ENCODE measurements at places on chromosomes 12 and 14.
A peak's percentile ranks its signal among the peaks of the same experiment; 100 is the strongest.

GRCh38 chr12:64611341-64612284 lies 1.3 kb downstream of the RASSF3 start:
- DNase-seq = no peak

GRCh38 chr12:116325336-116325664 lies 47.8 kb upstream of the MED13L start:
- no peak for DNase-seq

- no peak for DNase-seq
These were observed 31.4 kb downstream of the VWF start for GRCh38 chr12:6092784-6093722.

- no peak for DNase-seq
These were observed 55.6 kb downstream of the KCTD10 start for GRCh38 chr12:109421355-109422087.

DNA sequence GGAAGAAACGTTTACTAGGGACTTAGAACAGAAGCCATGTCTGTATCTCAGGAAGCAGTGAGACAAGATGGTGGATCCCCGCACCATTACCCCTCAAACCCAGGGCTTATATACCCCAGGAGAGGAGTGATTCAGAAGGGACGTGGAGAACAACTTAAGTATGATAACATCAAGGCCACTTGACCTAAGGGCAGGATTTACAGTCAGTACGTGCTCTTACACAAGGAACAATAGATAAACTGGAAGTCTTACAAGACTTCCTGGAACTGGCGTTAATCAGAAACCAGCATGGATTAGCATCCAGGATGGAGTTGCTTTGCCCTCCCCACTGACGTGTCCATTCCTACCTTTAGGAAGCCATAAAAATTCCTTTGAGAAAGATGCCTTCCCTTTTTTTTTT lies 8.6 kb upstream of the ETFBKMT start:
- no peak for DNase-seq

GRCh38 chr12:53065975-53066931 lies 12.9 kb downstream of the SPRYD3 start:
- peak; percentile 99 for DNase-seq

GRCh38 chr14:103627073-103628025 lies 1.7 kb upstream of the KLC1 start:
- no peak for DNase-seq

DNA sequence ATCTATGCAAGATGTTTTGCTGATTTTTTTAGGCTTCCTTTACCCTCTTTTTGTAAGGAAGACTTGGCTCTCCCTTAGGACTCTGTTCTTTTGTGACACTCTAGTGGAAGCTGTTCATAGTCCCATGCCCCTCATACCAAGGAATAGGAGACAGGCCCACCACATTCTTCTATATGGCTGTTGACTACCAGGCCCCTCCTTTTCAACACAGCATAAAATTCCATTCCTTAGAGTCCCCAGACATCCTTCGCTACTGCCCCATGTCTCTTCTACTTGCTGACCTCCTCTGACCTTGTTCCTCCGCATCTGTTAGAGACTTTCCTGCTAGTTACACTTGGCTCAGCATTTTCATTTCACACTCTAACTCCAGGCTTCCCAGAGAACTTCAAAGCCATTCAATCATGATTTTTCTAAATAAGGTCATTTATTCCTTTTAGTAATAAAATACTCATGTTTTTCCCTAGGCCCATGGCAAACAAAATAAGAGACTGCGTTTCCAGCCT lies 9.7 kb downstream of the PIK3C2G start:
- no peak for DNase-seq

DNA sequence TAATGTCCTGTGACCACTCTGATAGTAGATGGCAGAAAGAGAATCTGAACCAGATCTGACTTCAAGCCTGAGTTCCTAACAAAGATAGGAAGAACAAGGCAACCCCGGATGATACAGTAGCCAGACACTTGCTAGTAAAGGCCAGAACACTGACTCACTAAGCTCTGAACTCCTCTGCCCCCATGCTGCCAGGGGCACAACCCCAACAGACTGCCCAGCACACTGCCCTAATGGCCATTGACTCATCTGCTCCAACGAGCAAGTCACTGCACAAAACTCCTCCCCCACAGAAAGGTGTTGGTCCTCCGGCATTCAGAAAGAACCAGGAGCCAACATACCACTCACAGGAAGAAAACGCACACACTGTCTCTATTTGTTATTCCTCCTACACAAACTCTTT lies 179.6 kb upstream of the NUDT4 start:
- no peak for DNase-seq

- DNase-seq = no peak
These were observed 6.7 kb upstream of the SLC6A15 start for GRCh38 chr12:84919271-84919670.

- DNase-seq = no peak
These were observed 6.1 kb downstream of the FAM186A start for GRCh38 chr12:50390316-50390741.

DNA sequence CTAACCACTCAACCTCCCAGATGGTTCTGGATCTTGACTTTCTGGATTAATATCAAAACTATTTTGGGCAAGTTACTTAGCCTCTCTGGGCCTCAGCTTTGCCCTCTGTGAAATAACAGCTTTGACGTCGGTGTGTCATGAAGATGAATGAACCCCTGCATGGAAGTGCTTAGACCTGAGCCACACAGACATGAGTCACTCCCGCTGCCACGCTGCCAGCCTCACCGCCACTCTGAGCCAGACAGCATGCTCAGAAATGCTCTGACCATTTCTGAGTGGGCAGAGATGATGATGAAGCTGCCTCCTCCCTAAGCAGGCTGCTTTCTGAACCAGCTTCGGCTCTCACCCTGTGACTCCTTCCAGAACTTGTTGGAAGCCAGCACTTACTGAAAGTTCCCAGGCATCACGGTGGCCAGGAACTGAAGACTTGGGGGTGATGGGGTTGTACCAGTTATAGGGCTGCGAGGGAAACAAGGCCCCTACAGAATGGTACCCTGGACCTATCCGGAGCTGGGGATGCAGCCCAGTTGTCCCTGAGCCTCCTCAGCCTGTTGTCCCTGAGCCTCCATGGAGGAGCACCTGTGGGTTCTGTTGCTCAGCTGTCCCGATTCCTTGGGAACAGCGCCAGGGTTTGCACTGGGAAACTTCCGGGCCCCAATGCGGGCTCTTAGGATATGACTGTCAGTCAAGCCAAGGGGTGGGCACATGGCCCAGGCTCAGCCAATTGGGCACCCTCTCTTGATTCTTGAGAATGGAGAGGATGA lies 2.0 kb upstream of the CCDC197 start:
- DNase-seq = no peak

DNA sequence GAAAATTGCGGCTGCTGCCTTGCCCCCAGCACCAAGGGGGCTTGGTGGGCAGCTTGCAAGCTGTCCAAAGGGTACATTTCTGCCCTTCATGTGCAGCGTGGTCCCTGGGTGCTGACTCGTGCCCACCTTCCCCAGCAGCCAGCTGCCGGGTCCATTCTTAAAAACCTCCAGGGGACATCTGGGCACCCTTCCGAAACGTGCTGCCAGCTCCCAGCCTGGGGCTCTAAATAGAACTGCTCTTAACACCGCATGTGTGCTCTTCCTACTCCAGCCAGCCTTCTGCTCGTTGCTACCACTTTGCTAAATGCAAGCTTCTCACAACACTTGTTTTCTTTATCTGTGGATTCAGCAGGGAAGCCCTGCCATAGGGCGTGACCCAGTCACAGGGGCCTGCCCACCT lies 66.0 kb downstream of the RIMBP2 start:
- no peak for DNase-seq

- no peak for DNase-seq
These were observed 120.1 kb downstream of the SMOC1 start for GRCh38 chr14:69999261-69999674.

GRCh38 chr12:51017452-51017851 lies 8.7 kb downstream of the SLC11A2 start:
- DNase-seq = no peak

- no peak for DNase-seq
These were observed 572.5 kb downstream of the DIO2 start for GRCh38 chr14:79638672-79639266.

DNA sequence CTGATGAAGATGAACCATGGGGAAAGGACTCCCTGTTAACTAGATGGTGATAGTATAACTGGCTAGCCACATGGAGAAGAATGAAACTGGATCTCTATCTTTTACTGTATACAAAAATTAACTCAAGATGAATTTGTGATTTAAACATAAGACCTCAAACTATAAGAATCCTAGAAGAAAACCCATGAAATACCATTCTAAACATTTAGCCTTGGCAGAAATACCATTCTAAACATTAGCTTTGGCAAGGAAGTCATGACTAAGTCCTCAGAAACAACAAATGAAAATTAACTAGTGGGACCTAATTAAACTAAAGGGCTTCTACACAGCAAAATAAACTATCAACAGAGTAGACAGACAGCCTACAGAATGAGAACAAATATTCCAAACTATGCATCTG lies 28.4 kb upstream of the NOVA1 start:
- no peak for DNase-seq

- DNase-seq = no peak
These were observed 12.1 kb upstream of the LRP6 start for GRCh38 chr12:12278899-12279298.

- no peak for DNase-seq
These were observed 37.0 kb downstream of the FIGNL2 start for GRCh38 chr12:51811203-51812202.

- no peak for DNase-seq
These were observed 2.0 kb upstream of the SETD1B start for GRCh38 chr12:121801595-121802484.

DNA sequence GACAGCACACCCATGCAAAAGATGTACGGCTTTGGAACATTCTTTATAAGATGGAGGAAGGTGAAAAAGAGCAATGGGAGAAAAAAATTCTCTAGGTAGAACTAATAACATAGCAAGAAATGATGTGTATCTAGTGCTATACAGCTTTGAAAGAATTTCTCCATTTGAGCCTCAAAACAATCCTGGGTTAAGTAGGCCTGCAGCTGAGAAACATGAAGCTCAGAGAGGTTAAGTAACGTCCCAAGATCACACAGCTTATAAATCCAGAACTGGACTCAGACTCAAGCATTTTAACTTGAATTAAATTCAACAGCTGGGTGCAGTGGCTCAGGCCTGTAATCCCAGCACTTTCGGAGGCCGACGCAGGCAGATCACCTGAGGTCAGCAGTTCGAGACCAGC lies 32.9 kb downstream of the TTC7B start:
- DNase-seq = no peak

GRCh38 chr14:44505588-44505987 lies 1.5 kb downstream of the FSCB start:
- DNase-seq = no peak

GRCh38 chr12:93759512-93760081 lies 82.4 kb downstream of the CRADD start:
- no peak for DNase-seq

GRCh38 chr12:50618864-50619609 lies 114.3 kb downstream of the DIP2B start:
- DNase-seq = no peak

DNA sequence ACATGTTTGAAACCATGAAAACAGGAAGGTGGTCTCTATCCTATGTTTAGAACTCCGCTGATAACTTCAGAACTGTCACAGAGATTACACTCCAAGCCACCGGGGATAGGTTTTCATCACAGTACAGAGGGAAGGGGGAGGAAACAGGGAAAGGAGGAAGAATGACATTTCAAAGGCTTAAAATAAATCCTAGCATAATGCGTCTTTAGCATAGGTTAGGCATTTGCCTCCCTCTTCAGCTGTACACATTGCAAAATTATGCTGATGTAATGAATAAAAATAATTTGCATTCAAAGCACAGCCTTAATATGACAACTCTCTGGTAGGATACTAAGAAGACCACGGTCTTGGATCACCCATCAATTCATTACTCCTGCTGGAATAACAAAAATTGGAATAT lies 54.3 kb upstream of the PYGL start:
- DNase-seq = no peak

GRCh38 chr12:95959107-95959506 lies 16.0 kb downstream of the AMDHD1 start:
- DNase-seq = no peak

- no peak for DNase-seq
These were observed 354.6 kb downstream of the NRXN3 start for GRCh38 chr14:78524766-78525165.

DNA sequence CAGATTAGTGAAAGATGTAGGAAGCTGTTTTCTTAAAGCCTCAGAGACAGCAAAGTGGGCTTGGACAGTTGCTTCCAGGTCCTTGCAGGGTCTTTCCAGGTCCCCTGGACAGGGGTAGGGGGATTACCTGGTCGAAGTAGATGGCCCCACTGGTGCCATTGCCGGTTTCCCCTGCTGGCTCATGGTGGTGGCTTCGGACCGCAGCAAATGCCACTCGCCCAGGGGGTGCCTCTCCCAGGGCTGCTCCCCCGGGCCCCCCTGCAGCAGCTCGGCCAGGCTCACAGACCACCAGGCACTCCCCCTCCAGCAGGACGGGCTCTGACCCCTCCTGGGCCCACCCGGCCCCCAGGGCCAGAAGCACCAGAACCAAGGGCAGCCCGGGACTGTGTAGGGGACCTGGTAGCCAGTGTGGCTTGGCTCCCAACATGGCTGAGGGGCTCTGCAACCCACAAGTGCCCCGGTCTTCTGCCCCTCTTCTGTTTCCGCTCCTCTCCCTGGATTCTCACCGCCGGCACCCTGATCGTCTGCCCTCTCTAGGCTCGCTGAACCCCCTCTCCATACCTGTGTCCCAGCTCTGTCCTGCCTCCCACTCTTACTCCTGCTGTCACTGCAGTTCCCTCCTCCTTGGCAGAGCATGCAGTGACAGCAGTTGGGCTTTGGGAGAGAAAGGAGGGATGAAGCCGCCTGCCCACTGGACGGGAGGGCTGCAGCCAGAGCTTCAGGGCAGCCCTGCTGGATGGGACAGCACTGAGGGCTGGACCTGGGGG lies 657 bp downstream of the CBLN3 start:
- DNase-seq = no peak

DNA sequence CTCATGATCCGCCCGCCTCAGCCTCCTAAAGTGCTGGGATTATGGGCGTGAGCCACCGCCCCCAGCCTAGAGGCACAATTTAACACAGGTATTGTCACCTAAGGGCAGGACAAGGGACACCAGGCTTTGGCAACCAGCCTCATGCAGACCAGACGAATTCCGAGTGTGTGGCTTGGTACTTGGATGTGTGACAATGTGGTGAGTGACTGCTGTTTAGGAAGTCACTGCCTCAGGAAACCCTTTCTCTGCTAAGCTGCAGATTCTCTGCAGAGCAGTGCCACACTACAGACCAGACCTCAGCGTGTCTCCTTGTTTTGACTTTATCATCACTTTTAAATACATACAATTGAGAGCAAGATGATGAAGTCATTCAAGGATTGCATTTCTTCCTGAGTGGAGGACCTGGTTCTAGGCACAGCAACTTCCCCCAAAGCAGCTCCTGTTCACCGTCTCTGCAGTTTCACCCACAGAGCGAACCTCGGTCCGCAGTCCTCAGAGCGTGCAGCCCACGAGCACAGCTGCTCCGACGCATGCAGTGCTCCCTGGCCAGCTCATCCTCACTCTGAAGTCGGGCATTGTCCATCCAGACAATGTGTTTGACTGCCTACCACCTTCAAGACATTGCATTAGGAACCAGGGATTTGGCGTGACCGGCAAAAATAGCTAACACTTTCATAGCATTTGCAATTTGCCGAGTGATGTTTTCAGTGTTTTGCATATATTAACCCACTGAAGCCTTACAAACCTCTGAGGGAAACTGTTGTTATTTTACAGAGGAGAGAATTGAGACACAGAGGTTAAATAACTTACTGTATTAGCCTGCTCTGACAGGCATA lies 235.2 kb downstream of the CHST11 start:
- no peak for DNase-seq
